NCI-H187 (cell line): ENCODE measurements at places on chromosomes 5 and 9.

DNA sequence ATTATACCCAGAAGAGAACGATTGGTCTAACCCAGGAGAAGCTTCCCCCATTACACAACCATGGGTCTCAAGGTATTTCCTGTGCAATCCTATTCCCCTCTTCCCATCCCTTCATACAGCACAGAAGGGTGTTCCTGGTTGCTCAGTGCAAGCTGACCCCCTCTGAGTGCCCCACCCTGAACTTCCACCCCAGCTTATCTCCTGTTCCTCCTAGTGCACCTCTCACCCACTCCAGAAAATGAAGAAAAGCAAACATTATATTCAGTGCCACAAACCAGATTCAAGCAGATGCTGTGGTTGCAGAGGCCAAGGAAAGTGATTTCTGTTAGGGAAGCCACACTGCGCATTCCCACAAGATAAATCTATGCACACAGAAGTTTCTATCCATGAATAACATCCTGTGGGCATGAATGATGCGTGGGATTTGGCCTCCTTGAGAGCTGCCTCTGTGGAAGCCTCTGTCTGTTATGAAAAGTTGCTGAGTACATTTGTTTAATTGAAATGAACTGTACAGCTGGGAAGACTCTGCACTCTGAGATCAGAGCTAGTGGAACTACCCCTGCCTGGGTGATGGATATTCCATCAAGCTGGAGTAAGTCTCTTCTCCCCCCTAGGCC lies 2.2 kb upstream of the OR2S2 start:
- DNase-seq = no peak

- peak; percentile 72 for DNase-seq
These were observed 29.9 kb downstream of the CPEB4 start for GRCh38 chr5:173917788-173918786.

DNA sequence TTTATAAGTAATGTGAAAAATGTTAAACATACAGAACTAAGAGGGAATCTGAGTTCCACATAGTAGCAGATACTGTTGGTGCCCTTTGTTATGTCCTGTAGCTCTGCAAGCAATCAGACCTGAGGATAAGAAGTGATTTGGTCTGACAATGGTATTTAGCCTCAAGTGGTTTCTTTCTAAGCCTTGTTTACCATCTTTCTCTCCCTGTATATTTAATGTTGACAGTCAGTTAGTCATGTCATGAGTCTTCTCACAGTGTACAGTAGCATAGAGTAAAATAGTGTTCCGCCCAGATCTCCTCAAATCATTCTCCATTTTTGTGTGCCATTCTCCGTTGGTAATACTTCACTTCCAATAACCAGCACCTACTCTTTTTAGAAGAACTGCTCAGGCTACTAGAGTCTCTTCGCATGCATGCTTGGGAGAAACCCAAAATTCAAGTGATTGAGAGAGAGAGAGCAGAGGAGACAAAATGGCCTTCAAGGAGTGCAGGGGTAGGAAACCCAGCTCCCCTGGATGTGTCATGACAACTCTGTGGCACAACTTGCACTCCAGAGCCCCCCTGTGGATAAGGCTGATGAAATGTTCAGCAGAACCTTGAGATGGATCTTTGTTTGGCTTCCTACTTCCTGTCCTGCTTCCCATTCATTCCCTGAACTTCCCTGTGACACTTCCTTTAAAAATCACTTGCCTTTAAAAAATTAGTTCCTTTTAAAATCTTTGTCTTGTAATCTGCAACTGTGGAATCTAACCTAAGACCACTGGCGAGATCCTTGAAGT lies 129.2 kb upstream of the FST start:
- no peak for DNase-seq

- no peak for DNase-seq
These were observed 3.9 kb downstream of the MVB12B start for GRCh38 chr9:126330536-126330935.

- DNase-seq = no peak
These were observed 113.9 kb downstream of the DAB2IP start for GRCh38 chr9:121765021-121765950.

- peak; percentile 84 for DNase-seq
These were observed 31.3 kb downstream of the TMEM174 start for GRCh38 chr5:73204332-73204731.

DNA sequence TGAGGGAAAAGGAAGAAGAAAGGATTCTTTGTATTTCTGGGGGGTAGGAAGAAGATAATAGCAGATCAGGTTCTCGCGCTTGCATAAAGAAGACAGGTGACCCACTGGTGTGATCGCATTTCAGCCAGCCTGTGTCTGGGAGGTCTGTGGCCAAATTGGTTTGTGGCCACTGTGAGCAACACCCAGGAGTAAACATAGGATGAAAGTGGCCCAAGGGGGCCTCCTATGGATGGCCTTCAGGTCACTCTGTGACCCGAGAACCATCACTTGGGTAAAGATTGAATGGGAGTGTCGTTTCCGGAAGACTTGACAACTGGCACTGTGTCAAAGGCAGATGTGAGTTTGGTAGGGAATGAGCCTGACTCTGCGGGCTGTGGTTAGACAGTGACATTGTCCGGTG lies 34.2 kb downstream of the RAI14 start:
- DNase-seq = no peak

GRCh38 chr5:67985686-67986387 lies 229.7 kb upstream of the PIK3R1 start:
- DNase-seq = no peak

DNA sequence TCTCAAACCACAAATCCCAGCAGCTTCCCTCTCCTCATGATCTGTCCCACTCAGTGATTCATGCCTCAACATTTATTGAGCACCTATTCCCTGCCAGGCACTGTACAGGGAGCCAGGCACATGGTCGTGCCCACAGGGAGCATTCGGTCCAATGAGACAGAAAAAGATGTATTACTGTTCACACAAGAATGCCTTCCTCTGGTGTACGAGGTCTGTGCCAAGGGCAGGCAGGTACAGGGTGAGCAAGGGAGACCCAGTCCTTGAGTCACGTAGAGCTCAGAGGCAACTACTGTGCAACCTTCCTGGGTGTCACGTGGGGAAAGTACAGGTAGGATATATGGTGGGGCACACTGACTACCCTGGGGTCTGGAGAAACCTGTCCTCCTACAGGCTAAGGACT lies 4.6 kb downstream of the CNTFR start:
- no peak for DNase-seq

- DNase-seq = no peak
These were observed 58.9 kb downstream of the DAP start for GRCh38 chr5:10702040-10702629.

DNA sequence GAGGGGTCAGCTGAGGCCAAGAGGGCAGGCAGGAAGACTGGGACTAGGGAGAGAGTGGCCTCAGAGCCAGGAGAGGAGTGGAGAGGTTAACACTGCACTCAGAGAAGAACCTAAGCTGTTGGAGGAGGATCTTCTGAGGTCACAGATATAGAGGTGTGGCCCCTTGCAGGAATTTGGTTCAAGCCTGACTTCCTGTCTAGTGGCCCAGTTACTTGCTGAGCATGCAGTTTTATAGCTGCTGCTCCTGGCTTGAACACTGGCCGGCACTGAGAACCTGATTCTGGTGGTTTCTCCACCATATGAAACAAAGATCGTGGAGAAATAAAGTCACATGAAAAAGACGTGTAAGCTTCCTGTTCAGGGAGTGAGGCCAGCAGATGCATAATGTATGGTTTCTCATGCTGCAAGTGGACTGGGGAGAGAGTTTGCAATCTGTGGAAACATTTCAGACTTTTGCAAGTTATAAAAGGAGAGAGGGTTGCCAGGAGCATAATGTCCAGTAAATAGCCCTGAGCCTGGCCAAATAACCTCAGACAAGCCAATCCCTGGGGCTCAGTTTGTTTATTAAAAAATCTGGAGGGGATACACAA lies 82.6 kb downstream of the GALNT10 start:
- no peak for DNase-seq

GRCh38 chr5:143887903-143888665 lies 76.1 kb downstream of the HMHB1 start:
- no peak for DNase-seq

- no peak for DNase-seq
These were observed 31.7 kb downstream of the EPB41L4B start for GRCh38 chr9:109289186-109289585.
